Epithelial cell of esophagus (primary cell): ENCODE measurements at places on chromosomes 2 and 18.

DNA sequence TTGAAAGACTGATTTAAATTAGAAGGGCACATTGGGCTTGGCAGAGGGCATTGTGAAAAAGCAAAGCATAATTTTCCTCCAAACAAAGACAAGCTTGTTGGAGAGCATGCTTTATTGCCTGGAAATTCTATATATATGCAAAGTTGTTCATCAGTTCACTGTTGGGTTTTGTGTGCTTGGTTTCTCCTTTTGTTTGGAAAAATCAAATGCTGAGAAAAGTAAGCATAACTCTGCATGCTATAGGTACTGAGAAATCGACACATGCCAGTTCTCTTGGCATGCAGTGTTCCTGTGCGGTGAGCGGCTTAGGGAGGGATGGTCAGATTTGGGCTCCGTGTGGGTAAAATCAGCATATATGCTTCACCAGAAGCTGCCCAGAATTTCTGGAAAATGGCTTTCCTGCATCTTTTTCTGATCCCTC lies 161.0 kb downstream of the RAPGEF4 start:
- no peak for DNase-seq

DNA sequence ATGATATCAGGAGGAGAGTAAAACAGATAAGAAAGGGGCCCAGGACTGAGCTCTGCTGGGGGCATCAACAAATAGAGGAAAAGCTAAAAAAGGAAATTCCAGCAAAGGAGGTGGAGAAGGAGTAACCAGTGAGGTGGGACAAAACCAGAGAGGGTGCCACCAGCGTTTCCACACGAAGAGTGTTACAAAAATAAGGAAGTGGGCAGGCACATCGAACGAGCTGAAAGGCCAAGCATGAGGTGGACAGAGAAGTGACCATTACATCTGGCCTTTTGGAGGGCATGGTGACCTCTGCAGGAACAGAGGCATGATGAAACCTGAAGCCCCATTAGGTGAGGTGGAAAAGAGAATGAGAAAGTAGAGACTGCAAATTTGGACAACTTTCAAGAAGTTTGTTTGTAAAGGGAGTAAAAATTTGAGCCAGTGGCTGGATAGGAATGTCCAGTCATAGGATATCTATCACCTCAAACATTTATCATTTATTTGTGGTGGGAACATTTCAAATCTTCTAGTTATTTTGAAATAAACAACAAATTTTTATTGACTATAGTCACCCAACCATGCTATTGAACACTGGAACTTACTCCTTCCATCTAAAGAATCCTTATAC lies 18.4 kb upstream of the VIT start:
- DNase-seq: no peak

DNA sequence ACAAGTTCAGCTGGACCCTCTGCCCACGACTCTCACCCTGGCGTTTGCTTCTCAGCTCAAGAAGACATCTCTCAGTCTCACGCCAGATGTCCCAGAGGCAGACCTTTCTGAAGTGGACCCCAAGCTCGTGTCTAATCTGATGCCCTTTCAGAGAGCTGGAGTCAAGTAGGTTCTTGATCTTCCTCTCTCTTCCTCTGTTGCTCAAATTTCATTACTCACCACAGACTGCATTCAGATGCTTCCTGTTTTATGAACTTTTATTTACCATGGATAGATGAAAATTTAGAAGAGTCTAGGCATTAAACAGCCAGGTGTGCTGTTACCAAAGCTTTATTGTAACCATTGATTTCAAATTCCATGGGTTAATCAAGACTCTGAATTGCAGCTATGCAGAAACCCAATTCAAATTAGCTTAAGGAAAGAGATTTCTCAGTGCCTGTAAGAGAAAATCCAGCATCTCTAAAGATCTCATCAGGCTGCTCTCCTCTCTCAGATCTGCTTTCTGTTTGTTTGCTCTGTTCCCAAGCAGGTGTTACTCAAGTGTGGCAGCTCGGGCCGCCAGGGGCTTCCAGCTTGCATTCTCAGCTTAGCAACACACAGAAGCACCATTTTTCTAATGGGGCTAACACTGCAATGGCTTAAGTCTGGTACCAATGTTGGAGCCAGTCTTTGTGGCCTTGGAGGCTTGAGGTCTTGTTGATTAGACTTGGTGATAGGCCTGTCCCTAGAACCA lies 16.5 kb downstream of the SMARCAL1 start:
- no peak for DNase-seq

- DNase-seq: no peak
These were observed 40.4 kb upstream of the RBM44 start for GRCh38 chr2:237758185-237758584.

- peak; percentile 34 for DNase-seq
These were observed 197.3 kb upstream of the CCDC150 start for GRCh38 chr2:196442211-196442610.

DNA sequence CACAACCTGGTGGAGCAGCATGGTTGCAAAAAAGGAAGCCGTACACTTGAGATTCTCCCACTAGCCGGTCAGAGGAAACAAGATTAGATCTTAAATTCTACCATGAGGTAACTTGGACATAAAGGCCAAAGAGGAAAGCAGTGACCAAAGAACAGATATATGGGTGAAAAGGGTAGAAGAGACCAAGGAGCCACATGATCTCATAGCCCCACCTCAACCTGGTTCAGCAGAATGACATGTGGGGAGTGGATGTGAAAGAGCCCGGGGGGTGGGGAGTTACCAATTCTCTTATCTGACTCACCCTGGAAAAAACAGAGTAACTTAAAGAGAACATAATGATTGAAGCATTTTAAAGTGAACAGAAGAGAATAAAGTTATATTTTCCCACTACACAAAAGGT lies 683.0 kb downstream of the DSC3 start:
- peak; percentile 90 for DNase-seq

DNA sequence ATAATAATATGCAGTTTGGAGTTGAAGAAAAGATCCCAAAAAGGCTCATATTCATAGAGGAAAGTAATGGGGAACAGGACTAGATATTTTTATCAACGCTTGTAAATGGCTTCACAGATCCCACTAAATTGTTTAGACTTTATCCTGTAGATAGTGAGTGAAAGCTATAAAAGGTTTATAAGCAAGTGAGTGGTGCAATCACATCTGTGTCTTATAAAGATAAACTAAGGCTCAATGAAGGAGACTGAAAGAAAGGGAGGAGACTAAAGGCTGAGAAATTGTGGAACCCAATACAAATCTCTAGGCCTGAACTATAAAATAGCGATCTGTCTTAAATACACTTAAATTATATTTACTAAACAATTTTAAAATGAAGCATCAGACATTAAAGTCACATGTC lies 7.7 kb downstream of the SP3 start:
- no peak for DNase-seq

- no peak for DNase-seq
These were observed 11.4 kb upstream of the TMEM18 start for GRCh38 chr2:688504-689076.

DNA sequence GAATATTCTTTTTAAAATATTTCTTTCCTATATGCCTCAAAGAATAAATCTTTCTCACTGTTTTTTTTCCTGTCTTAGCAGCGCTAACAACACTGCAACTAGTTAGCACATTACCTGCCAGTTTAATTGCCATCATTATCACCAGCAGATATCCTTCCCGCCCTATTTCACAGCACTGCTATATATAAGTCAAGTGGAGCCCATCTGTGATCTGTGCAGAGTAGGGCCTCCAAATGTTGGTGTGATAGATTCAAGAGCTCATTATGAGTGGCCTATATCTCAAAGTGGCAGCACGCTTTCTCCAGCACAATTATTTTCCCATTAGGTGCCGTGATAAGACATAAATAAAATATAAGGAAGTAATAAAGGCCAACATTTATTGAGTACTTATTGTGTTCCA lies 19.8 kb upstream of the RGPD4 start:
- DNase-seq: no peak

- peak; percentile 75 for DNase-seq
These were observed 1.6 kb upstream of the NFE2L2 start for GRCh38 chr2:177265824-177266817.

GRCh38 chr18:48167897-48168253 lies 237.4 kb upstream of the SMAD2 start:
- DNase-seq: no peak

- DNase-seq: peak; percentile 42
These were observed 14.2 kb downstream of the ECEL1 start for GRCh38 chr2:232473467-232473890.

DNA sequence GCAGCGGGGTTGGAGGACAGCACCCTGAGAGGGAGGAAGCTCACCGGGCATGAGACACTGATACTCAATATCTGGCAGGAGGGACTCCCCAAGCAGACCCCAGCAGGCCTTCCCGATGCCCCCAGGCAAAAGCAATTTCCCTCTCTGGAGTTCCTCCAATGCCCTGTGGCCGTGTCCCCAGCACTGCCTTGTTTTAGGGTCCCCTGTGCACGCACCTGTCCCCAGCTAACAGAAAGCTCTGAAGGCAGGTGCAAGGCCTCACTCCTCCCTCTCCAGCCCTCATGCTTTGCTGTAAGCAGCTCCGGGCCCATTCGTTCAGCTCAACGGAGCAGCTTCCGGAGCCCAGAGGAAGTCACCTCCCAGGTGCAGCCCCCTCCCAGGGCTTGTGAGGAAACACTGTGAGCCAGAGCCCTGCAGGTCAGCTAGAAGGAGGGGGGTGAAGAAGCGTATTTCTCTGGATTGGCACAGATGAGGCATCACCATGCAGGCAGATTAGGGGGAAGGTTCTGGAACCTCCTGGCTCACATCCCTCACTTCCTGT lies 50.3 kb upstream of the ID2 start:
- no peak for DNase-seq

DNA sequence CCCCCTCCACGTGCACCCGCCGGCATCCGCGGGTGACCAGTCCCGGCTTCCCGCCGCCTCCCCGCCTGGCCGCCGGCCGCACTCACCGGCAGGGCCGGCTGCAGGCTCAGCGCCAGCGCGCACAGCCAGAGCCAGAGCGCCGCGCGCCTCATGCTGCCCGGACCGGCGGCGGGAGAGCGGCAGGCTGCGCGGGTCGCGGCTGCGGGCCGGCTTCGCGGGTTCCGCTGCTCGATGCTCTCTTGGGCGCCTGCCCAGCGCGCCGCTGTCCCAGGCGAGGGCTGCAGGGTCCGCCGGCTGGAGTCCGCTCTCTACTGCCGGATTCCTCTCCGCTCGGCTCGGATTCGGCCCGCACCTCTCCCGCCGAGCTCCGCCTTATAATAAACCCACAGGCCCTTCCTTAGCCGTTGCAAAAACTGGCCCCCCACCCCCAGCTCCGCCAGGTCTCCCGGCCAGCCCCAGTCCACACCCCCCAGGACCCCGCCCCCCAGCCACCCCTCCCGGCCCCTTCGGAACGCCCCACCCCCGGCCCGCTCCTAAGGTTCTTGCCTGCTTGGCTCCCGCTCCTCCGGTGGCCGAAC lies at the start of gene SDC1:
Gene SDC1, minus strand, starts transcription at position 415 of the 578 bp plus-strand sequence. Its CDS starts 263 bp downstream, at position 152.
- DNase-seq: peak; percentile 81

DNA sequence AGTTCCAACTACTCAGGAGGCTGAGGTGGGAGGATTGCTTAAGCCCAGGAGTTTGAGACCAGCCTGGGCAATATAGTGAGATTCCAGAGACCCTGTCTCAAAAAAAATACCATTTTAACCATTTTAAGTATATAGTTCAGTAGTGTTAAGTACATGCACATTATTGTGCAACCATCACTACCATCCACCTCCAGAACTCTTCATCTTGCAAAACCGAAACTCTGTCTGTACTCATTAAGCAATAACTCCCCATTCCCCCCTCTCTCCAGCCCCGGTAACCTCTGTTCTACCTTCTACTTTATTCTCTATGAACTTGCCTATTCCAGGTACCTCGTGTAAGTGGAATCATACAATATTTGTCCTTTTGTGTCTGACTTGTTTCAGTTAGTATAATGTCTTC lies 86.4 kb downstream of the GFPT1 start:
- DNase-seq: peak; percentile 23

- DNase-seq: no peak
These were observed 153.9 kb upstream of the ERBB4 start for GRCh38 chr2:212692466-212692865.

DNA sequence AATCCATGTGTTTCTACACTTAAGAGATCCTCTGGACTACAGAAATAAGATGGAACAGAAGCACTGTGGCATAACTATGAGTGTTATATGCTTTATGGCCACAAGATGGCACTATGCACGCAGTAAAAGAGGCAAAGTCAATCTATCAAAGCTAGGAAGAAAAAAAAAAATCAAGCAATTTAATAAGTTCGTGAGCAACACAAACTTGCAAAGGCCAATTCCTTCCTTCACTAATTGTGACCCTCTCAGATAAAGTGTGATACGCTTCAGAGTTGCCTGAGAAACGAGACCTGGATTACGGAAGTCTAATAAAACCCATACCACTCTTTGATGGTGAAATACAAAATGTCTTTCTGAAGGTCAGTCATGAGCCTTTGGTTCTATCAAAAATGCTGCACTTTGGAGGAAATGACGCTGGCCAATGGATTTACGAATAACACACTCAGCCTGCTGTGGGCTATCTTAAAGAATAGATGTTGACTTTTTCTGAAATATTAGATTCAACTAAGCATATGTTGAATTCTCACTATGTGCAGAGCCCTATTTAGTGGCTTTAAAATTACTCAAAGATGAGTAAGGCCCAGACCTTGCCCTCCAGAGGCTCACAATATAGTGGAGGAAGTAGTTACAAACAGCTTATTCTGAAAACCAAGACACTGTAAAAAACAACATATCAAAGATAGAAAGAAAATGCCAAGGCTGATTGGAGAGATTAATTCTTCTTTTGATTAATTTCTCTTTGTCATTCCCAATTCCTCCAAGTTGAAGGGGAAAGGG lies 35.5 kb upstream of the TTR start:
- DNase-seq: peak; percentile 75

- DNase-seq: no peak
These were observed 981 bp downstream of the C2orf66 start for GRCh38 chr2:196808083-196808665.

DNA sequence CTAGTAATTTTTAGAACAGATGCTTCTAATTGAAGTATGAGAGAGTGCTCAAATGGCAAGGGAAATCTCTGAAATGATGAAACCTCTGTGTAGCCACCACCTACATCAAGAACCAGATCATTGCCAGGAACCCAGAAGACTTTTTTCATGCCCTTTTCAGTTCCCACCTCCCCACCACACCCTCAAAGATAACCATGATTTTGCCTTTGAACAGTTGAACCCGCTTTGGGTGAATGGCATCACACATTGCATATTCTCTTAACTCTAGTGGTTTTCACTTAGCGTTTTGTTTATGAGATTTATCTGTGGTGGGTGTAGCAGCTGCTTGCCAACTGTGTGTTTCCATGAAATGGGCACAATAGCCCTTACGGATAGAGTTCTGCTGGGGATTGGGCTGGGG lies 142.9 kb upstream of the HDAC4 start:
- no peak for DNase-seq

GRCh38 chr2:232466221-232466620 lies 10.3 kb downstream of the ALPI start:
- DNase-seq: no peak

- DNase-seq: no peak
These were observed 11.1 kb downstream of the CFAP36 start for GRCh38 chr2:55530539-55531081.

- no peak for DNase-seq
These were observed 242.7 kb downstream of the TGIF1 start for GRCh38 chr18:3692691-3693090.
